ENCODE measurements at places on chromosomes 3 and 15.

DNA sequence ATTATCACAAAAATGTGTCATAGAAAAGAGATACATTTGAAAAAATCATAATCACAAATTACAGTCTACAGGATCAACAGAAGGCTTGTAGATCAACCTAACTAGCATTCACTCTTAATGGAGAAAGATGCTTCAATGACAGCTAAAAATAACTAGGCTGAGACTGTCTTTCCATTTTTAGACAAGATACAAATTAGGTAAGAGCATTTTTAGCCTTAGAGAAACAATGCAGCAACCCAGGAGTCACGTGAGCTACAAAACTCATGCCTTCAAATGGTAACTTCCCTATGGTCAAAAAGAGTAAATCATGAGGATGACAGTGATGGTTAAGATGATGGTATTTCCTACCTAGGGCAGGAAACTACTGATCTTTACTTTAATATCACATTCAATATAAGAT lies 415.4 kb downstream of the MAGI1 start:
- no peak for DNase-seq

DNA sequence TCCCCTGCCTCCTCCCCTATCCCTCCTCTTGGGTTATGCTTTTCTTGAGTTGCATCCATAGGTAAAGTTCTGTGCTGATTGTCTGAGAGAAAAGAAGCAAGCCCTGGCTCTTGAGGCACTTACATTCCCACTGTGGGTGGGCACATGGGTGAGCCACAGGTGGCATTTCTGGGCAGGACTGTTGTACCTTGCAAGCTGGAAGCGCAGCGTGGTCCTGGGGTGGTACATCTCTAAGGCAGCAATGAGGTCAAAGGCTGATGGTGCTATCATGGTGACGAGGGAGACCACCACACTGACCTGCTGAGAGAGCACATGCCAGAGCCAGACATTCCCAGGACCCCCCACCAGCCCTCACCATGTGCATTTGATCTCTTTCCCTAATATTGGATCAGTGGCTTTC lies 24.7 kb downstream of the TMC3 start:
- DNase-seq: no peak

- DNase-seq: no peak
Observed at GRCh38 chr3:184440151-184440550, 60.3 kb downstream of the CHRD start.

- no peak for DNase-seq
Observed at GRCh38 chr3:101821503-101821902, 27.8 kb upstream of the NFKBIZ start.

GRCh38 chr15:48643206-48643605 lies 2.3 kb downstream of the FBN1 start:
- no peak for DNase-seq

- no peak for DNase-seq
Observed at GRCh38 chr3:66497985-66498671, 2.7 kb downstream of the LRIG1 start.

GRCh38 chr3:45104715-45105711 lies 41.2 kb downstream of the CDCP1 start:
- DNase-seq: no peak

GRCh38 chr3:18393906-18394305 lies 31.2 kb downstream of the SATB1 start:
- no peak for DNase-seq

DNA sequence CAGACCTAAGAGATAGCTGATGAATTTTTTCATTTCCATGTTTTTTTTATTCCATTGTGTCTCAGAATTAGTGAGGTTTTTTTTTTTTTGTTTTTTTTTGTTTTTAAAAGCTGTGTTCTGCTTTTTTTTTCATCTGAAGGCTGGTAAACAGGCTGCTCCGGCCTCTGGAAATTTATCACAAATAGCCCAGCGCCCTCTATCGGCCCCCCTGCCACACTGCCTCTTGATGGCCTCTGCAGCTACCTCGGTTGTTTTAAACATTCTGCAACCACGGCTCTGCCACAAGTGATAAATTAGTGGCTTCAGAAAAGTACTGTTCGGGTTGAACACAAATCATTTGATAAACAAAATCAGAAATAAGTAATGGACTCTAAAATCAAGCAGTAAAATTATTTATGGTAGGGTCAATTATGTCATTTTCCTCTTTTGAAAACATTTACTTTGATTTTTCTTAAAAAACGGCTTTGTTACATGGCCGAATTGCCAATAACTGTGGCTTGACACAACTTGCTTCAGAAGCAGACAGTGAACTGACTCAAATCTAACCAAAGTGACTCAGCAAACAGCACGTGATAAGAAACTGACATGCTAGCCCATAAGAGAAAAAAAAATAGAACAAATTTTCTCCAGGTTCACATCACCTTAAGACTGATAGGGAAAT lies 87.8 kb downstream of the RSL24D1 start:
- DNase-seq: no peak

DNA sequence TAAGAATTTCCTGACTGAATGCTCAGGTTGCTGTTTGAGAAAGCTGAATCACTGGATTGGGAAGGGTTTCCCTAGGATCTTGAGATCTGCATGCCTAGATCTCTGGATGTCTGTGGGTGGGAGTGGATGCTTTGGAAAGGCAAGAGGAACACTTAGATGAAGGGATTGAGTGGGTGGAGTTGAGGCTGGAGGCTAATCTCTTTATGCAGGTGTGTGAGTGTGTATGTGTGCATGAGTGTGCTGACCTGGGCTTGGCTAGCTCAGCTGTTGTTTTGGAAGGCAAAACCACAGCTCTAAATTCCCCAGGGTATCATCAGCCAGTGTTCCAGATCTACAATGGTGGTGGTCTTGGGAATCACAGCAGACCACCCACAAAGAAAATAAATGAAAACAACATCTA lies 60.5 kb downstream of the CLDN1 start:
- no peak for DNase-seq

DNA sequence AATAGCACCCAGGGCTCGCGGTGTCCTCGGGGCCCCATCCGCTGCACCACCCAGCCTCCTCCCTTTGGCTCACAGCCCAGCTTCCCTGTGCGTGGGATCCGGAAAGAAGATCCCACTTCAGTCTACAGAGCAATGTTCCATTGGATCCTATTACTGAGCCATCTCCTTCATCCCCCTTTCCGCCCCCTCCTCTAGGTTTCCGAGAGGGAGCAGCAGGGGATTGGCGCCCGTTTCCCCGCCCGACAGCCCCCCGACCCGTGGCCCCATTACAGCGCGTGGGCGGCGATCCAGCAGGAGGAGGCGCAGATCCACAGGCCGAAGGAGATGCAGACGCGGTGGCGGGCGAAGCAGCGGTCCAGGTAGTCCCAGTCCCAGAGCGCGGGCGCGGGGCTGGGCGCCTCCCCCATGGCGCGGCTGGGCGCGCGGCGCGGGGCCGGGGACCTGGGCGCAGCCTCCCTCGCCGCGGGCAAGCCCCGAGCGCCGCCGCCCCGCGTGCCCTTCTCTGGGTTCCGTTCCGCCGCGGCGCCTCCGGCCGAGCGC lies 340 bp downstream of the TMEM44 start:
- peak; percentile 34 for DNase-seq

DNA sequence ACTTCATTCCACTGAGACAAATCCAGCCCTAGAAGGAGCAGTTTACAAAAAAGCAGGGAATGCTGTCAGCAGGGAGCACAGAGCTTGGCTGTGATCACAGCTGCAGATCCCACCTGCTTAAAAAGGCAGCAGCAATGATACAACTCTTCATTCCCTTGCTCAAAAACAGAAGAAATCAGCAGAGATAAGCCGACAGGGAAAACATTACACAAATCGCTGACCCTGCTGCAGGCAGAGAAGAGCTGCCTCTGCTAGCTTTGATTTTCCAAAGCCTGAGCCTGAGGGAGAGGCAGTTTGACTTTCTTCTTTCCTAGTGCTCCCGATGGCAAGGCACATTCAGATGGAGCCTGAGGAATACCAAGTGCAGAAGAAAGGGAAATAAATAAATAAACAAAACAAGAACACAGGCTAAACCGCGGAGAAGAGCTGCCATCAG lies 80.2 kb downstream of the SHQ1 start:
- DNase-seq: no peak

GRCh38 chr3:133591271-133591742 lies 17.8 kb downstream of the CDV3 start:
- DNase-seq: no peak

DNA sequence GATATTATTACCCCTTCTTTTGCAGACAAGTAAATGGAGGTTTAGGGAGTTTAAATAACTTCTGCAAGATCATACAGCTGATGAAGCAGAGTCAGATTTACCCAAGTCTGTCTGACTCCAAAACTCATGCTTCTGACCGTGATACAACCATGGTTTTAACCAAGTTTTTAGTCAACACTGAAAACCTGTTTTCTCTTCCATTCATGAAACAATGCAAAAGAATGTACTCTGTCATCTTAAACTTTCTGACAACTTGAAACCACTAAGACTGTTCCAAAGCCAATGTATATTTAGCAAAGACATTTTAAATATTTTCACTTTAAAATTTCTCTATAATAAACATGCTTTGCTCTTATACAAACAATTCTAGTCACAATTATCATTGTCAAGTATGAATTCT lies 77.0 kb upstream of the RBMS3 start:
- DNase-seq: no peak

GRCh38 chr3:166809520-166809919 lies 570.6 kb downstream of the ZBBX start:
- no peak for DNase-seq

DNA sequence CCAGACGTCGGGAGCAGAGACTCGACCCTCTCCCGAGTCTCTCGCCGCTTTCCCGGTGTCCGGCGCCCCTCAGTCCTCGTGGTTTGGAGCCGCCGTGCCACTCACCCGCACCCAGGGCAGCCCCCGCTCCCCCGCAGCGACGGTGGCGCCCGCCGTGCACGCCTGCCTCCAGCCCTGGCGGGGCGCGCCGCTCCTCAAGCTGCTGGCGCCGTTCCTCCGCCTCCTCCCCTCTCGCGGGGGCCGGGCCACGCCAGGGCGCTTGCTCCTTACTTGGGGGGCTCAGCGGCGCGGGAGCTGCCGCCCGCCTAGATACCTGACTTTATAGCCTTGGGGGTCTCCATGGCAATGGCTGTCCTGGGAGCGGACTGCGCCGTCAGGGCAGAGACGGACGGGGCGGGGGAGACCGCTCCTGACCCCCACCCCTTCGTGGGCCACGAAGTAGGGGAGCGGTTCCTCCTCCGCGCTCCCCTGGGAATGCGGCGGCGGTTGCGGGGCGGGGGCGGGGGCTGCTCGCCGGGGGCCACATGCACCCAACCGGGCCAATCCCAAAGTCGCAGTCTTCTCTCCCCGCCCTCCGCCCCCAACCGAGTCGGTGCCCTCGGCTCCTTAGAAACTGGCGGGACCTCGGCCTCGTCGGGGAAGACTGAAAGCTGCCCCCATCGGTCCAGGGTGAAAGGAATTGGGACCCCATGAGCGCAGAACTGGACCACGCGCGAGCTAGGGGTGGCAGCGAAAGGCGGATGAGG lies at the start of gene ANKRD63:
TSS of gene ANKRD63 (minus strand) at position 196 of the 746 bp plus-strand sequence. CDS start 478 bp downstream, outside the sequence.
- no peak for DNase-seq

DNA sequence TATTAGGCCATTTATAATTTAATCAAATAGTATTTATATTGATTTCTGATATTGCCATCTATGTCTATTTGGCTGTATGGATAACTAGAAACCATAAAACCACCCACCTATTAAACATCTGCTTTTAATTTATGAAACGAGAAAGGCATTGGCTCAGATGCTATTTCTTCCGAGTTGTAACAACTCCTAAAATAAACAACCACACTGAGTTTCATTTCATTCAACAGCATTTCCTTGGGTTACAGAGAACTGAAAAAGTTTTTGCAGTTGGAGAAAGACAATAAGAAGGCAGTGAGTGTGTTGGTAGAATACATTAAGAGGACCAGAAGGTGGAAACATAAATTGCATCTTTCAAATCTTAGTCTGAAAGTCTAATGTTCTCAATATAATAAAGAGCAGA lies 79.1 kb downstream of the AQR start:
- no peak for DNase-seq

- DNase-seq: no peak
Observed at GRCh38 chr3:111846717-111847116, 12.3 kb upstream of the PHLDB2 start.

DNA sequence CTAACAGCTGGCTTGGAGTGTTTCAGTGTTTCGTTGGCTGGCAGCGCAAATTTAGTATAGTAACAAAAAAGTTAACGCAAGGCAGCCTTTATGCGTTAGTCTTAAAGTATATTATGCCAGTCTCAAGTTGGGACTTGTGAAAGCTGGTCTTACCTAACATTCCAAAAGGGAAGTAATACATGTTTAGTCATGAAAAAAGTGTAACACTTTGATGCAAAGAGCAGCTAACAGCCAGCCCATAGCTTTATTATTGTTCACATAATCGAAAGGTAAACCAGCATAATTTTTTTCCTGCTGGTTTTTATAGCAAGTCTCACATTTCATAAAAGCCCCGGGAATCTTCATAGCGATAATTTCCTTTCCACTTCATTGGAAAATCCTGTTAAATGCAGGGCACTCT lies 2.4 kb upstream of the GPR87 start:
- no peak for DNase-seq
